ENCODE measurements at places on chromosomes 7 and 10.

DNA sequence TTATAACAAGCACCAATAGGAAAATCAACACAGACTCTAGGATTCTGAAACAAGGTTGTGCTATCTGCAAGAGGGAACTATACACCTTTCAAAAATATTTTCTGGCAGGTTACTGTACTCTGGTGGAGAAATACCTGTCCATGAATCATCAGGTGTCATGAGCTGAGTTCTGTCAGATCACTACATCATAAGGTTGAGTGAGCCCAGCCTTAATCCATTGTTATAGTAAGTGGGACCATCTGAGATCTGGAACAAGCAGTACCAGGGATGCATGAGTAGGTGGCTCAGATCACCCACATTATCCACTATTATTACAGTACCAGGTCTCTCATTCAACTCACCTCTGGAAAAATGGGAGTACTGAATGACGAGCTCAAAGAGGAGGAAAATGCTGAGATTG, 212.4 kb downstream of the DGKI start:
- DNase-seq: no peak

DNA sequence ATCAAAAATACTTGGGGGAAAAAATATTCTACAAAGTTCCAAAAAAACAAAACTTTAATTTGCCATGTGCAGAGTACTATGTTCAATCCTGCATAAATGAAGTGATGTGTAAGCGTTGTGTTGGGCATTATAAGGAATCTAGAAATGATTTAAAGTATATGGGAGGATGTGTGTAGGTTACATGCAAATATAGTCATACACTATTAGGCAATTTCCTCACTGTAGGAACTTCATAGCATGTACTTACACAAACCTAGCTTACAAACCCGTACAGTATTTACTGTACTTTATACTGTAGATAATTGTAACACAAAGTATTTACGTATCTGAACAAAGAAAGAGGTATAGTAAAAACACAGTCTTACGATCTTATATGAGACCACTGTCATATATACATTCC, 72.3 kb downstream of the NRBF2 start:
- no peak for DNase-seq

- no peak for DNase-seq
These were observed 242.1 kb upstream of the TCERG1L start for GRCh38 chr10:131553581-131553980.

DNA sequence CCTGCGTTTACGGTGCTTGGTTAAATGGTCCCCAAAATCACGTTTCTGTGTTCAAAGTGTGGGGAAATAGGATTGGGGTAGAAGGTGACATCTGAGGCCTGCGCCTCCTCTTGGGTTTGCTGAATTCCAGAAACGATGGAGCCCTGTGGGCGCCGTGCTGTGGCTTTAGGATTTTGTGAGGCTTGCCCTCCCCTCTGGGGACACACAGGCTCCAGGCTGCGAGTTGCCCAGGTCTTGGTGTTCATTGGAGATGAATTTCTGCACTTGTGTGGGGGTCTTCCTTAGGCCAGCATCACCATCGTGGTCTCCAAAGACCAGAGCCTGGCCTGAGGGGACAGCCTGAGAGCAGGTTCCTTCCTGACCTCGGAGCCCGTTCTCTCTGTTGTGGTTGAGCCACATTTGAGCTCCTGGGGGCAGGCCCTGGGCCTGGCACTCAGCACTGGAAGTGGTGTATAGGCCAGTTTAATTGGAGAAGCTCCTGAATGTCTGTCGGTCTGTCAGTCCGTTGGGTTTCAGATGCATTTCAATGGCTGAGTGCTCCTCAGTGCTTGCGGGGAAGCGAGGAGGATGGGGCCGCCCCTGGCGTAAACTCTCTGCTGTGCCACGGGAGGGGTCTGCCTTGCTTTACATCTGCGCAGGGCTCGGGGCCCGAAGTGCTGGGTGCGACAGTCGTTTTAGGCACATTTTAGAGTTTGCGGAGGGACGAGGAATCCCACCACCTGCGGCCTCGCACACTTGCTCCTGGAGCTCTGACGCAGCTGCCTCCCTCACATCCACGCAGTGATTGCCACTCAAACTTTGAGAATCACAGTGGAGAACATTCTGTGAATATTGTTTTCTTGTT, 71.7 kb downstream of the DNAJB6 start:
- no peak for DNase-seq

GRCh38 chr10:9853405-9854355, 1164.0 kb upstream of the CELF2 start:
- no peak for DNase-seq

- no peak for DNase-seq
These were observed 128.4 kb downstream of the ELMO1 start for GRCh38 chr7:37320140-37320847.

- DNase-seq: no peak
These were observed 11.0 kb downstream of the ZMIZ1 start for GRCh38 chr10:79079490-79080355.

Measured in NCI-H1930 (cell line).